Activated CD4-positive, alpha-beta T cell treated with anti-CD3 and anti-CD28 coated beads for 36 hours (primary cell): ENCODE measurements at places on chromosomes 2 and 18. TPM values are rescaled to one million over a fixed set of nuclear protein-coding genes. Genes with fewer than 3 reads are reported as not detected.

DNA sequence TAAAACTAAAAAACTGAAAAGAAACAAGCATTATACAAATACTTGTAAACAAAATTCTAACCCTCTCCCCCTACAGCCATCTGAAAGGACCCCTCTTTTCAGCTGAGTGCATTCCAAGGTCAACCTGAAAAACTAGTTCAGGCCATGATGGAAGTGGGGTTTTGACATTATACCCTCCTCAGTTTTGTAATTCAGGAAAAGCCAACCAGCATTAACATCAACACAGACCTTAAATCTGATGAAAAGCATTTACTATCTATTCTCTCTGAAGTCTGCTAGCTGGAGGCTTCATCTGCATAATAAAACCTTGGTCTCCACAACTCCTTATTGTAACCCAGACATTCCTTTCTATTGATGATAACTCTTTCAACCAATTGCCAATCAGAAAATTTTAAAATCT, 302.2 kb downstream of the CNTNAP5 start:
- no peak for DNase-seq
- no peak overlapping the region for H3K4me3 ChIP-seq
- H3K4me1 ChIP-seq = no peaks in the 10 kb centered on the region
- no peaks in the 10 kb centered on the region for H3K27me3 ChIP-seq

GRCh38 chr18:72965616-72966015, 97.8 kb upstream of the NETO1 start:
- H3K27me3 ChIP-seq = no peaks in the 10 kb centered on the region
- H3K27ac ChIP-seq = no peak overlapping the region
- no peaks in the 10 kb centered on the region for H3K4me1 ChIP-seq
- H3K4me3 ChIP-seq = no peak overlapping the region
- H3K36me3 ChIP-seq = no peaks in the 10 kb centered on the region

The C2orf66 gene
- total RNA-seq = 0.09 TPM

The STARD6 gene
- total RNA-seq = 0.23 TPM

The SLC9A4 gene
- total RNA-seq = 0.11 TPM
